ENCODE measurements at places on chromosomes 16 and 17.
A peak's percentile ranks its signal among the peaks of the same experiment; 100 is the strongest.

- DNase-seq: no peak
Measured at GRCh38 chr17:32558326-32558955, 71.6 kb downstream of the CDK5R1 start.

DNA sequence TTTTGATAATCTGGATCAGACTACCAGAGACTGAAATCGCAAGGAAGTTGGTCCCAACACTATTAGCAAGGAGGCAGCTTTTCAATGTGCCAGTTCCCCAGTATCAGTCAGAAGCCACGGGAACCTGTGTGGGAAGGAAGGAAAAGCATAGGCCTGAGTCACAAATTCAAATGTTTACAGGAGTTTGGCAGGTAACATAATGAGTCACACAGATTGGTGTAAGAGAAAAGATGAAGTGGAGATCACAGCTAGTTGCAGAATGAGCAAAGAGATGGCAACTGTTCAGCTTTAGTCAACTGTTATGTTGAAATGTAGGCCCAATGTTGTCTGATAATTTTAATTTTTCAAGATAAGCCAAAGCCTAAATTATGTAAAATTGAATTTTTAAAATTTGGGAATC is 28.1 kb upstream of the ITGA2B start:
- DNase-seq: peak; percentile 13

GRCh38 chr17:37123941-37124820 is 175.4 kb downstream of the AATF start:
- DNase-seq: no peak

DNA sequence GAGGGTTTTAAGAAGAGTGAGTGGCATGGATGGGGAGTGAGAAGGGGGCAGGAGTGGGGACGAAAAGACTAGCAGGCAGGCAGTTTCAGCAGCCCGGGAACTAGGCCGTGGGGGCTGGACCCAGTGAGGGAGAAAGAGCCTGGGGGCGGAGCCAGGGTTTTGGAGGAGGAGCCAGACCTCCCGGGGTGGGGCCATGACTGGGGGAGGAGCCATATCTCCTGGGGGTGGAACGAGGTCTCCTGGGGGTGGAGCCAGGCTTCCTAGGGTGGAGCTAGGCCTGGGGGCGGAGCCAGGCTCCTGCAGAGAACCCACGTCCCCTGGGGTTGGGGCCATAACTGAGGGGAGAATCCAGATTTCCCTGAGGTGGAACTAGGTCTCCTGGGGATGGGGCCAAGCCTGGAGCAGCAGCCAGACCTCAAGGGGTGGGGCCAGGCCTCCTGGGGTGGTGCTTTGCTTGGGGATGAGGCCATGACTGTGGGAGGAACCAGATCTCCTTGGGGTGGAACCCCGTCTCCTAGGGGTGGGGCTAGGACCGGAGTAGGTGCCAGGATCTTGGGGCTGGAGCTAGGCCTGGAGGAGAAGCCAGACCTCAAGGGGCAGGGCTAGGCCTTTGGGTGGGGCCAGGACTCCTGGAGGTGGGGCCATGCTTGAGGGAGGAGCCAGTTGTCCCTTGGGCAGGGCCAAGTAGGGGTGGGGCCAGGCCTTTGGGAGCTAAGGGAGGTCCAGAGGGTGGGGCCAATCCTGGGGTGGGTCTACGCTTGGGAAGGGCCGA is 41.7 kb upstream of the JPH3 start:
- no peak for DNase-seq

GRCh38 chr16:56950881-56951771 is 10.6 kb upstream of the CETP start:
- DNase-seq: no peak

GRCh38 chr17:28369684-28370034 is 448 bp downstream of the VTN start:
- no peak for DNase-seq

GRCh38 chr17:19768046-19768782 is 20.1 kb upstream of the ALDH3A1 start:
- no peak for DNase-seq

GRCh38 chr16:46743232-46743719 is 4.9 kb downstream of the MYLK3 start:
- DNase-seq: no peak

DNA sequence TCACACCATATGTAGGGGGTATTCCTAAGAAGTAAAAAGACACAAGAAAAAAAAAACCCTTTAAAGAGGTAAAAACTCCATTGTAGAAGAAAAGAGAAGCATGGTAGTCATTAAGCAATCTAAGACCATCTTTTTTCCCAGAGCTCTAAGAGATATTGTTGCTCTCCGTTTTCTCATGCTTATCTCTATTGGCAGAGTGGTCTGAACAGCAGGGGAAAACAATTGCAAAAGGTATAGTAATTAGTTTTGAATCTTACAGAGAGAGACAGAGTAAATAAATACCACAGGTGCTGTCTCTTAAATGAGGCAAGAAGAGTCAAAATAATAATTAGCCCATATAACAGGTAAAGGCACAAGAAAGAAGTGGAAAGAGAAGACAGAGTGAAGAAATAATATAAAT is 821.4 kb upstream of the CA10 start:
- DNase-seq: no peak

- DNase-seq: no peak
Measured at GRCh38 chr16:19238406-19238805, 47.1 kb upstream of the CLEC19A start.

GRCh38 chr17:62380253-62380652 is at the start of gene EFCAB3:
TSS of gene EFCAB3 (plus strand) at chr17:62380553. CDS start at chr17:62382980, 2,427 bp downstream.
- DNase-seq: no peak

DNA sequence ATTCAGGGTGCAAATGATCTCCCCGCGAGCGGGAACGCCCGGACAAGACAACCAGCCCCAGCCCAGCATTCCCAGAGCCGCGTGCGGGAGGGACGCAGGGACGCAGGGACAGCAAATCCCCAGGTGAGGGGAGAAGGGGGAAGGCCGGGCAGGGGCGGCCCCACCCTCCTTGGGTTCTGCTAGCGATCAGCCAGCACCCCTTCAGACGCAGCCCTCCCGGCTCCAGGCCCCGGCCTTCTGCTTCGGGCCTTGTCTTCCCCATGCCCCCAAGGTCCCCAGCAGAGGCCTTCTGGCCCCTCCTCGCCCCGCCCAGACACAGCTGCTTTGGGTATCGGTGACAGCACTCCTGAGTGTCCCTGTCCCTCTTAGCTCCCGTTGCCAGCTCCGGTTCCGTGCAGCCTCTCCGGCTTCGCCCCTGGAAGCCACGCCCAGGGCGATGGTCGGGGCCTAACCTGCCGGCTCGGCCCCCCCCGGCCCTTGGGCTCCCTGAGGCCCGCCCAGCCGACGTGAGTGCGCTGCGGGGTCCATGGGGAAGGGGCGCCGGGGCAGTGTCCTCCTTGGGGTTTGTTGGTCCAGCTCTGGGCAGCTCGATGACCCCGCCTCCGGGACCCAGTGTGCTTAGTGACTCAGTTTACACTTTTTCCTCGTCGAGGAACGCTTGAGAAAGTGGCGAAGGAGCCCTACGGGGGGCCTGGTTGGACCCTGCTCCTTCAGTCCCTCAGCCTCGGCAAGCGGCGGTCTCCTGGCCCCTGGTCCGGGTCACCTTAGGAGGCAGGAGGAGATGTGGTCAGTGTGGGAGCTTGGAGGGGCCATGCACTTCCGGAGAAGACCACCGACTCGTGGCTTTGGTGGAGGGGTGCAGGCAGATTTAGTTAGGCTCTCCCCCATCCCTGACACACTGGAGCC is 50.5 kb upstream of the AMZ2 start:
- no peak for DNase-seq

GRCh38 chr17:32283745-32284201 is 18.1 kb downstream of the RHBDL3 start:
- no peak for DNase-seq

DNA sequence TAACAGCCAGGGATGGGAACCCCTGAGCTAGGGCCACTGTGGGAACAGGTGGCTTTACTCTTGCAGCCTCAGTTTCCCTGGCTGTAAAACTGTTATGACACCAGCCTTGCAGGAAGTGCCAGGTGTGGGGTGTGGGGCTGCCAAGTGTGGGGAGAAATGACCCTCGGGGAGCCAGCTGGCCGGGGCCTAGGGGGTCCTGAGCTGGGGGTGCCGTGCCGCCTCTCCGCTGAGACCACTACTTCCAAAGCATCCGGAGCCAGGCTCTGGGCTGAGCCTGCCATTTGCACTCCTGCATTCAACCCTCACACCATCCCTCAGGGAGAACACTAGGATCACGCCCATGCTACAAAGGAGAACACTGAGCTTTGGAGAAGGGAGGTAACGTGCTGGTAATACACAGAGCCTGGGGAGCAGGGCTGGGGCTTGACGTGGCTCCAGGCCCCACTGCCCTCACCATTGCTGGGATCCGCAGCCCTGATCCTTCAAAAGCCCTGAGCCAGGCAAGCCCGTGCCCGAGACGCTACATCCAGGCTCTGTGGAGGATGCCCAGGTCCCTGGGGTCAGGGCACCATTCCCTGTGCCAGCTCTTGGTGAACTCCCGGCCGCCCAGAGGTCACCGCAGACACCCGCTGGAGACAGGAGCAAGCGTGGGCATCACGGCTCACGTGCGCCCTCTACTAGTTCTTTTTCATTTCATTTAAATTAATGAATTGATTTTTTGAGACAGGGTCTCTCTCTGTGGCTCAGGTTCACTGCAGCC is 28.8 kb upstream of the GINS2 start:
- DNase-seq: no peak

GRCh38 chr16:1351215-1351581 is 480 bp downstream of the TSR3 start:
- DNase-seq: no peak

DNA sequence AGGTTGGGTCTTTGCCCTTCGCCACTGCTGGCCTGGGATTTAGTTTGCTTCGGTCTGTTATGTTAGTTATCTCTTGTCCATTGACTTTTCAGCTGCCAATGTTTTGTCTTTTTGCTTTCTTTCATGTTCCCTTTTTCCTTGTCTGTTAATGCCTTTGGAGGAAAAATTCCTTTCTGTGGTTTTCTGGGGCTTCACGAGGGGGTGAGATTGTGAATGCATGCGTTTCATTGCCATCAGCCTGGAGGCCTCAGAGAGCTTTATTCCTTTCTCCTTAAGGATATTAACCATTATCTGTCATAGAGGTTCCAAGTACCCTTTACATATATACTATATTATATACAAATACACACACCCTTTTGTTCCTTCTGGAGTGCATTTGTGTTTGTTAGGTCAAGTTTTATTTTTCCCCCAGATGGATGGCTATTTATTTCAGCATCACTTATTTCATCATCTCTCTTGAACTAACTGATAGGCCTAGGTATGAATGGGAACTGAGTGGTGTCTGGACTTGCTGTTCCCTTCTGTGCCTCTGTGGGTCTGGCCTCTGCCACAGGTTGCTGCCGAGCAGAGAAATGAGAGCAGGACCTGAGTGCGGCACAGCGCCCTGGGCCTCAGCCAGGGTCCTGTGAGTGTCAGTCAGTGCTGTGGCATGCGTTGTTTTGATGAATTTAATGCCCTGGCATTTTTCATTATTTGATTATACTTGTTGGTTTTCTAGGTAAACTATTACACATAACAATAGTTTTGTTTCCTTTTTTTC is 193.4 kb downstream of the LGALS9B start:
- no peak for DNase-seq

DNA sequence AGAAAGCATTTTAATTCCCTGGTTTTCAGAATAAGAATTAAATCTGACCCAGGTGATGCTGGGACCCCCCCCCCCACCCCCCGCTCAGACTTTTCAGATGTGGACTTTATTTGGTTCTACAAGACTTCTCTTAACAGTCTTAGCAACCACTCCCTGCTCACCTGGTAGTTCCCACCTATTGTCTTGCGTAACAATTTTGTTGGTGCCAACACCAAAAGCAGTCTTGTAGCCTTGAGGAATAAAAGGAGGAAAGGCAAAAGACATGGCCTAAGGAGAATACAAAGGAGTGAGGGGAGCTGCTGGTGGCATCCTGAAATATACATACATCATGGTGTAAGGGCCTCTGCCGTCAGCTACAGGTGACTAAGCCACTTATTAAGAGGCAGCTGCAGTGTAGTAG is 5.0 kb downstream of the TTLL6 start:
- DNase-seq: no peak

DNA sequence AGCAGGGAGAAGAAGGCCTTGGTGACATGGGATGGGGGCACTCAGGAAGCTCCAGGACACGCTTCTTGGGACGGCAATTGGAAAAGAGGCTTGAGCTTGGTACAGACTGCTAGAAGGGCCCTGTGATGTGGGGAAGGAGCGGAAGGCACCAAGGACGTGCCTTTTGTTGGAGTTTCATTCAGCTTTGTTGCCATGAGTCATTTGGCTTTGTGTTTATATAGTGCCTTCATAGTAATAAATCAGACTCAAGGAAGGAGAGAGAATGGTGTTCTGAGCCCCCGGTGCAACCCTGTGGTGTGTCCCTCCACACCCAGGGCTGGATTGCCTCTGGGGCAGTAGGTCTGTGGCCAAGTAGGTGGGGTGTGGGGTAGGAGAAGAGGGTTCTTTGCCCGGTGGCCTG is 7.4 kb upstream of the TBX4 start:
- no peak for DNase-seq

GRCh38 chr16:87860553-87861299 is 8.6 kb downstream of the SLC7A5 start:
- no peak for DNase-seq

GRCh38 chr17:74527081-74527480 is 4.2 kb downstream of the CD300LB start:
- DNase-seq: no peak

- DNase-seq: no peak
Measured at GRCh38 chr17:45022288-45022648, 29.2 kb downstream of the DCAKD start.

Measured in fibroblast of skin of left biceps (primary cell).